ENCODE measurements at places on chromosomes 4 and X. TPM values are rescaled to one million over a fixed set of nuclear protein-coding genes. Genes with fewer than 3 reads are reported as not detected.

Gene H2BW2
- total RNA-seq = not detected

Gene ACE2
- not detected for total RNA-seq

Gene NSG1
- total RNA-seq = 42.8 TPM

Gene GAGE2A
- total RNA-seq = not detected

Gene PAGE4
- total RNA-seq = not detected

Data from T-cell (primary cell).